ENCODE measurements at places on chromosomes 7 and 10.

DNA sequence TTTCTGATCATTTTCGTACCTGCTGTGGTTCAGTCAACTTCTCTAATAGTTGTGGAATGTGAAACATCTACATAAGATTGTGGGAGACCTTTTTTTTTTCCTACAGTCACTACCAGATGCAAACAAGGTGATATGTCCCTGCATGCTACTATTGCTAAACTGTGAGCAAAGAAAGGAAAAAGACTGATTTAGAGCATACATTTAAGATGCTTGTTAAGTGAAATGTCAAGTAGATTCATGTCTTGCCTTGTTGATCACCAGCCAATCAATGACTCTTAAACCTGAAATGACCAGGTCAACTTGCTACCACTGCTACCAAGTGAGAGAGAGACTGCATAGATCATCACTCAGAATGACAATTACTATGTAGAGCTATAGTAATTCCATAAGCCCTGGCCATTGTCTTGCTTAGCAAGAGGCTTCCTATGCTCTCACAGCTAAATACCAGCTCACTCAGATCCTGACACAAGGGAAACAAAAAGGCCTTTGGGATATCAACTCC is 84.3 kb upstream of the SKAP2 start:
- DNase-seq, result no peak

DNA sequence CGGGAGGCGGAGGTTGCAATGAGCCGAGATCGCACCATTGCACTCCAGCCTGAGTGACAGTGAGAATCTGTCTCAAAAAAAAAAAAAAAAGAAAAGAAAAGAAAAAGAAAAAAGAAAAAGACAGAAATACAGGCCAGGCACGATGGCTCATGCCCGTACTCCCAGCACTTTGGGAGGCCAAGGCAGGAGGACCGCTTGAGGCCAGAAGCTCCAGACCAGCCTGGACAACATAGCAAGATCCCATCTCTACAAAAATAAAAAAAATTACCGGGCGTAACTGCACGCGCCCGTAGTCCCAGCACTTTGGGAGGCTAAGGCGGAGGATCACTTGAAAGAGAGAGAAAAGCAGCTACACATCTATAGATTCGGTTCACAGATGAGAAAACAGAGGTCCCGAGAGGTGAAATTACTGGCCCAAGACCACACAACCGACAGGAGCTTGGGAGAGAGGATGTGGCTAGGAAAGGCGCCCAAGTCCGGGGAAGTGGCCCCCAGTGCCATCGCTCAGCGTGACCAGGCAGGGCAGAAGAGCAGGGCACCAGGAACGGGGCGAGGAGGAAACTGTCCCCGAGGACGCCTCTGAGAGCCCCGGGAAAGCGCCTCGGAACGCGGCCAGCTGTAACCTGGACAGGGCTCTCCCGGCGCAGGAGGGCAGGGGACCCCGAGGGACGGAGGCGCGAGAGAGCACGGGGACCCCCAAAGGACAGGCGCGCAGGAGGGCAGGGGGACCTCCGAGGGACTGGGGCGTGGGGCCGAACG is 612 bp downstream of the SNX8 start:
- DNase-seq, result no peak

DNA sequence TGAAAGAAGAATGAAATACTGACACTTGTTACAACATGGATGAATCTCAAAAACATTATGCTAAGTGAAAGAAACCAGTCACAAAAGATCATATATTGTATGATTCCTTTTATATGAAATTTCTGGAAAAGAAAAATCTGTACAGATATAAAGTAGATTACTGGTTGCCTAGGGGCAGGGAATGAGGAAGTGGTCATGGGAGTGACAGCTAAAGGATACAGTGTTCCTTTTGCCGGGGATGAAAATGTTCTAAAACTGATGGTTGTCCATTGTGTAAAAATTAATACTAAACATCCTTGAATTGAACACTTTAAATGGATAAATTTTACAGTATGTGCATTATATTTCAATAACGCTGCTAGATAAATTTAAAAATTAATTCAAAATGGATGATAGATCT is 25.1 kb downstream of the ALOX5 start:
- no peak for DNase-seq

GRCh38 chr10:106511917-106512316 is 652.6 kb downstream of the SORCS1 start:
- no peak for DNase-seq

GRCh38 chr10:129464251-129464650 is 2.8 kb upstream of the MGMT start:
- no peak for DNase-seq

DNA sequence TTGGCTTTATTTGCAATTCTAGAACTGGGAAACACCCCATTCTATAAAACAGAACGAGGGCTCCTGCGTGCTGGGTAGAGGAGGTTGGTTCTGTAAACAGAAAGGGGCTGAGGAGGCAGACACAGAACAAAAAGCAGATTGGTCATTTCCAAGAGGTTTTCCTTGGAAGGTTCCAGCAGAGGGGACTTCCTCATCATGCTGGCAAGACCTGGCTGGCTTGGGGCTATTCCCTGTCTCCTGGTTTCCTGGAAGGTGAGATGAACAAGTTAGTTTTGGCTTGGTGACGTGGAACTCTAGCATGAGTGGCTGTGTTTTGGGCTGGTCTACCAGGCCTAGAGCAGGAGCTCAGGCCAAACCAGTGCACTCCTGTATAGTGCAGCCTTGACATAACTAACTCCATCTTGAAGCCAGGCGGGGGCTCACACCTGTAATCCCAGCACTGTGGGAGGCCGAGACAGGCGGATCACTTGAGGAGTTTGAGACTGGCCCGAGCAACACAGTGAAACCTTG is 26.1 kb upstream of the DNAJB6 start:
- no peak for DNase-seq

DNA sequence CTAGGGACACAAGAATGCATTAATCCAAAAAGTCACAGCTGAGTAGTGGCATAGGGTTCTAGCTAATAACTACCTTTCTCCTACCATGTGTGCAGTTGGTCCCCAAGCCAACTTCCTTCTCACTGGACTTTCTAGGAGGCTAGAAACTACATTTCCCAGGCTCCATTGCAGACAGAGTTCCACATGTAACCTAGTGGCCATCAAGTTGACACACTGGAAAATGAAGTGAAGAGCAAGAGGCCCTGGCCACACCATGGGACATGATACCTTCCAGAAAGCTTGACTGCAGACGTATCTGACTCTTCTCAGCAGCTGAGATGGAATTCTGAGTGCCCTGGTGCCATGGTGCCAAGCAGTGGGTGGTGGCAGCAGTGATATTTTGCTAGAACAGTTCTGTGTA is 49.8 kb upstream of the TMEM273 start:
- DNase-seq, result no peak

- no peak for DNase-seq
These were observed 27.7 kb downstream of the HIP1 start for GRCh38 chr7:75711076-75711475.

DNA sequence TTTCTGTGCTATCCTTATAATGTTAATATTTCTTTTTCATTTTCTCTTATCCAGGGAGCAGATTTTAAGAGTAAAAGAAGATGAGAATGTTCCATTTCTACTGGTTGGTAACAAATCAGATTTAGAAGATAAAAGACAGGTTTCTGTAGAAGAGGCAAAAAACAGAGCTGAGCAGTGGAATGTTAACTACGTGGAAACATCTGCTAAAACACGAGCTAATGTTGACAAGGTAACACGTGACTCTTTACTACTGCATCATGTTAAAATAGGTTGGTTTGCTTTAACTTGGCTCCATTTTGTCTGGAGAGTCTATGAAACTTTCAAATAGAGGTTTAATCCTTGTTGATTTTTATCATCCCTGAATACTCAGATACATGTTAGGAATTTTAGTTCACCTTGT is 73.3 kb downstream of the RALA start:
- no peak for DNase-seq

DNA sequence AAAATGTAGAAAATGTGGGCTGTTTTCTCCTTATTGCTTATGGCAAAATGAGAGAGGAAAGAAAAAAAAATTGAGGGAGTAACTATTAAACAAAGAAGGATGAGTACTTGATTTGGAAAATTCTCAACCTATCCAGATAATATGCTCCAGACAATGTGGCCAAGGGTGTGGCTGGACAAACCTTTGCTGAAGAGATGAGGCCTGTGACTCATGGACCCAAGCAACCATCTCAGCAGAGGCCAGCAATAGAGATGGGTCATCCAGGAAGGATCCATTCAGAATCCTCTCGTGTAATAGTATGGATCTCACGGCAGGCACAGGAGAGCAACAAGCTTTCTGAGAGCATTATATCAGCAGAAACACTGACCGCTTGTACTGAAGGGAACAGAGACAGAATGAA is 120.3 kb upstream of the CELF2 start:
- DNase-seq, result no peak

DNA sequence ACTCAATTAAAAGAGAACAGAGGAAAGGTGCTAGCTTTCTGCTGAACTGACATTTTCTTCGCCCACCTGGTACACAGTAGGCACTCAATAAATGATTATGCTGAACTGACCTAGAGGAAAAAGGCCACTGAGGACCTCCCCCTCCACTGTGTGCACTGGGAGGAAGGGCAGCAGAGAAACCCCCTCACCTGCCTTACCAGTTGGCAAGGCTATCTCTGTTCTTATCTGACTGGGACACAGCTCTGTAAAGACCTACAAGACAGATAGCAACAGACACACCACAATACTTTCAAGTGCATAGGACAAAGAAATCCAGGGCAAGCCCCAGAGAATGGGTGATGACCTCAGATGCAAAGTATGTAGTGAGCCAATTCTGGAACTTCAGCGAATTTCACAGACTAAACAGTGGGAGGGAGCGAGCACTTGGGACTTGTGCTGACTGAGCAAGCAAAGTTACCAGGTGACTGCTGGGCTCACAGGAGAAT is 30.4 kb downstream of the PDLIM1 start:
- DNase-seq, result no peak

GRCh38 chr7:45224832-45225231 is 67.2 kb downstream of the RAMP3 start:
- no peak for DNase-seq

GRCh38 chr7:33666531-33666930 is 238.8 kb upstream of the BMPER start:
- no peak for DNase-seq

DNA sequence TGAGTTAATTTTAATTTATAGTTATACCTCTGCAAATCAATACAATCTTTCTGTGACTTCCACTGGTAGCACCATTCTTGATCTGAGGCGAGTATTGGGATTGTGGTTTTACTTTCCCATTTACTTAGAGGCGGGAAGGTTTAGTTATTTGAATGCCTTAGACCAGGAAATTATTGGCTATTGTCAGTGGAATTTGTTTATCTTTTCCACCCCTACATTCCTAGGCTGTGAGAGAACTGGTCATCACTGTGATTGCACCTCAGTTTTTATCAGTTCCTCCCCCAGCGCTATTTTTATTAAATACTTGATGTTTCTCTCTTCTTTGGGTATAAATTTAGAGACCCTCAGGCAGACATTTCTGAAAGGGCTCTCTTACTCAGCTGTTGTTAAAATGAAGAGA is 29.9 kb downstream of the CDK14 start:
- DNase-seq, result no peak
